ENCODE measurements at places on chromosomes 7 and 10.

DNA sequence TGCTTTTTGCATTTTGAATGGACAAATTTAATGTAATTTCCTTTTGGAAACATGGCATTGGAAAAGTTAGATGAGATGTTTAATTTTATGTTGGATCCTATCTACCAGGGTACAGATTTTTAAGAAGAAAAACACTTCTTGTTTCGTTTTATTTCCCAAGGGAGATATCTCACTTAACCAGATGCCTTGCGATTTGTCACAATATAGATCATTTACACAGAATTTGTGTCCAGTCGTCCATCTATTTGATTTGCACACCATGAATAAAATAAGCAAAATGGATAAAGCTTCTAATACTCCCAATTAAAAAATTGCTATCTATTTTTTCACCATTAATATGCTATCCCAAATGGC lies 25.7 kb downstream of the HDAC9 start:
- no peak for DNase-seq

- no peak for DNase-seq
Observed at GRCh38 chr7:43577485-43577951, 5.4 kb upstream of the STK17A start.

DNA sequence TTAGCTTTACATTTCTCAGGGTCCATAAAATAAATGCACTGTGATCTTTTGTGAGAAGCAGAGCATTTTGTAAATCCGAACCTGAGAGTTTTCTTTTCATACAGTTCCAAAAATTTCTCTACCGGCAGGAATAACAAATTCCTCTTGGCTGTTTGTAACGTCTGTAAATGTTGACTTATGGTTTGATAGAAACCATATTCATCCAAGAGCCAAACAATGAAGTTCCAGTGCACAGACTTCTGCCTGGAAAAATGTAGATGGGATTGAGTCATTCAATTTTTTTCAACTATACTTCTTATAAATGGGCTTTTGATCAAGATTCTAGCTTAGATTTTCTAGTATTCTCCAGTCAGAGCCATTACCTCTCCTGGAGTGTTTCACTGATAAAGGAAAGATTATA lies 530.6 kb downstream of the TFEC start:
- DNase-seq: no peak

GRCh38 chr7:143884969-143885559 lies 16.9 kb downstream of the TCAF1 start:
- no peak for DNase-seq

DNA sequence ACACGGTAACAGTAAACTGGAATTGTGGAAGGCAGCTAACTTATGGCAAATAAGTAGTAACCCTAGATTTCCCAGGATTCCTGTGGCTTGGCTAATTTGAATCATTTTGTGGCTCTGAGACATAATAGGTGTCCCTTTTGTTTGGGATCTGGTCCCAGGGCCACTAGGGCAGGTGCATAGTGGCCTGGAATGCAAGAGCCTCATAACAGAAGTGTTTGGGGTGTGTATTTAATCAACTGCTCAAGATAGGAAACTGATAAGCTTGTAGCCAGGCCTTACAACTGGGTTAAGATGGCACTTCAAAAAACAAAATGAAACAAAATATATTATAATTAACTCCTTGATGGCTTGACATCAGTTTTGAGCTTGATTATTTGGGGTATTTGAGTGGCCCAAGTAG lies 541.8 kb downstream of the ETV1 start:
- no peak for DNase-seq

GRCh38 chr10:22252224-22252800 lies 34.5 kb upstream of the EBLN1 start:
- DNase-seq: no peak

DNA sequence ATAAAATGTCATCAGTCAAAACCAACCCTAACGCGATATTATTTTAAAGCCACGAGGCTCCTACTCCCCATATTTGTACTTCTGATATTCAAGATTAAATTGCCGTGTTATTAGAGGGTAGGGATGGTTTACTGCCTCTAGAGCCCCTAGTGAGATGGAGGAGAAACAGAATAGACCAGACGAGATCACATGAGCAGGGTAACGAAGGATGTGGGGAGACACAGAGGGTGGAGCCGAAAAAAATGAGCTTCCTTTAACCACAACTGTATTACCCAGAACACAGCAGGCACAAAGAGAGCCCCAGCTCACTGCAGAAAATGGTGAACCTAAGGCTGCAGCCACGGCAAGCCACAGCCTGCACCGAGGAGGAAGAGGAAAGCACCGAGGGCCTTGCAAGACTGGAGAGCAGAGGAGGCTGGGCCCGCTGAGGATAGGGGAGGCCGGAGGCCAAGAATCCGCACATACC lies 14.3 kb downstream of the ZC3HAV1 start:
- DNase-seq: no peak

DNA sequence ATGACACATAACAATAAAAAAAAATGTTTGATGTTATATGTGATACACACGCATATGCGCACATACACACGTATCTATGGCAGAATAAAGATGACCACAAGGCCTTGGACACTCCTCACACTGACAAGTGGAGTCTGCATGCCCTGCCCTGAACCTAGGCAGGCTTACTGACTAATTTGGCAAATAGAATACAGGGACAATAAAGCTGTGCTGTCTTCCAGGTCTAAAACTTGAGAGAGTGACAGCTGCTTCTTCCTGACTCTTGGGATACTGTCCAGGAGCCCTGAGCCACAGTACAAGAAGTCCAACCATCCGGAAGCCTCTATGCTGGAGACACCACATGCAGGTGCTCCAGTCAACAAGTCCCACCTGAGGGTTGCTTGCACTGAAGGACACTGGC lies 20.3 kb downstream of the PARD3 start:
- no peak for DNase-seq

DNA sequence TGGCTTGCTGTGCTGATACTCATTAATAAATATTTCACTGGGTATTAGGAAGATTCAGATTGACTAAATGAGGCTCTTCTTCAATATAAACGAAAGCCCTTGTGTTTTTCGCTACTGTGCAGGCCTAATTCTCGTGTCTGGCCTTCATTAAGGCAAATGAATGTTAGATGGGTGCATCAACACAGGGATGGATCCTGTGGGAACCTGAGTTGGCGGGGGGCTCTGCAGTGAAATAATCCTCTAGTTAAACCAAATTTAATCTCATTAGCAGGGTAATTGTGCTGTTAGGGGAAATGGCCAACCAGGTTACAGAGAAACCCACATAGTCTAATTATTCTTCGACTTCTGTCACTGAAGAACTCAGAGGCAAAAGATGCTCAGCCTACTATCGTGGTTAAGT lies 325.8 kb upstream of the LRGUK start:
- no peak for DNase-seq

DNA sequence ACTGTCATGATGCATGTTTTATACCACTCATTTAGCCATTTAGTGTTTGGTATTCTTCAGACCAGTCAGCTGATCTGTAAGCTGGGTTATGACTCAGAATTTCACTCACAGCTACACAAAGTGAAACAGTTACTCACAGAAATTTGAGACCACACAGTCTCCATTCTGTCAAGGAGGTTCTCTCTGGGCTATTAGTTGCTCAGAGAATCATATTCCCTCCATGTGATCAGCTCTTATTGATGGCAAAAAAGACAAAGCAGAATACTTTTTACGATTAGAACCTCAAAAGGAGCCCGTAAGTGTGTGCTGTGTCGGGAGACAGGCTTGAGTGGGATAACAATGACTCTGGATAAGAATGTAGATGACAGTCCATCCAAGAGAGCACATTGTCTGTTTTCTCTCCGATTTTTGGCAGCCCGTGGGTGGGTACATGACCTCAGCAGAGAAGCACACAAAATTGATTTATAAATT lies 277.6 kb upstream of the SORCS1 start:
- DNase-seq: no peak

DNA sequence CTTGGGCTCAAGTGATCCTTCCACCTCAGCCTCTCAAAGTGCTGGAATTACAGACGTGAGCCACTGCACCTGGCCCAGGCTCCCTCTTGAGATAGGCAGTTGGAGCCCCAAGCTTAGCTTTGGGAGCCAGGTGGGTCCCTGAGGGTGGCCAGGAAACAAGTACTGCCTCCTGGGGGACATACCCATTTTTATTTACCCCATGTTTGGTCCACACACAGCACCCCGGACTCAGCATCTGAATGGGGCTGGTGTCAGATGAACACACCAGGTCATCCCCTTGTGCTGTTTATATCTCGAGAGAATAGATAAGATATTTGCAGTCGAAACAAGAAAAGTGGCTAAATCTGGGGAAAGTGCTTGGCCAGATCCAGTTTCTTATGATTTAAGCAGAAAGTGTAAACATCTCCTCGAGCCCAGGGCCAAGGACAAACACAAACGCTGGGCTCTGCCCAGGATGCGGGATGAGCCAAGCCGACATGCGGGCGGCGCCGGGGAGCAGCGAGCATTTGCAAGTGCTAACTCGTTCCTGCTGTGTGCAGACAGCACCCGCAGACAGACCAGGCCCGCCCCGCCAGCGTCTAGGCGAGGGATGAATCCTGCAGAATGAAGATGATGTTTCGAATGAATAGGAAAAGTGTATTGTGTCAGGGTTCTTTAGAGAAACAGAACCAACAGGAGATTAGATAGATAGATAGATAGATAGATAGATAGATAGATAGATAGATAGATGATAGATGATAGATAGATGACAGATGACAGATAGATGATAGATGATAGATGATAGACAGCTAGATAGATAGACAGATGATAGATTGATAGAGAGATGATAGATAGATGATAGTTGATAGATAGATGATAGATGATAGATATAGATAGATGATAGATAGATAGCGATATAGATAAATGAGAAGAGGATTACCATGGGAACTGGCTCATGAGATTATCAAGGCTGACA lies 44.4 kb upstream of the OCM2 start:
- no peak for DNase-seq

GRCh38 chr10:58397830-58398229 lies 12.6 kb downstream of the TFAM start:
- no peak for DNase-seq

DNA sequence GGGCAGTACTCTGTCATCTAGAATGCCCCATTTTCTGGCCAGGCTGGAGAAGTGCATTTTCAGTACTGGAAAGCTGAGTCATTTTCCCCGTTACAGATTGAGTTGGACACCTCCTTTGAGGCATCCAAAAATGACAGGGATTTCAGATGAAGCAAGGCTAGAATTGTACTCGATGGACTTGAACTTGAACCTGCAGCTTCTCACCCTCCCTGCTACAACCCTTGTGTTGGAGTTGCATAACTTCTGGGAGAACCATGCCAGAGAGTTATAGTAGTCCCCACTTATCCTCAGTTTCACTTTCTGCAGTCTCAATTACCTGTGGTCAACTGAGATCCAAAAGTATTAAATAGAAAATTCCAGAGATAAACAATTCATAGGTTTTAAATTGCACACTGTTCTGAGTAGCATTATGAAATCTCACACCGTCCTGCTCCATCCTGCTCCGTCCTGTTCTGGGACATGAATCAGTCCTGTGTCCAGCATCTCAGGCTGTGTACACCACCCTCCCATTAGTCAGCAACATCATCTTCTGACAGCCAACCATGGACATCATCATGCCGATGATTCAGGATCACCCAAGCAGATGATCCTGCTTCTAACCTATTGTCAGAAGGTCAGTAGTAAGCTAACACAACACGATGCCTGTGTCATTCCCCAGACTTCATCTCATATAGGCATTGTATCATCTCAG lies 363.7 kb downstream of the DPP6 start:
- DNase-seq: no peak

- no peak for DNase-seq
Observed at GRCh38 chr7:110909117-110909516, 181.8 kb upstream of the LRRN3 start.

DNA sequence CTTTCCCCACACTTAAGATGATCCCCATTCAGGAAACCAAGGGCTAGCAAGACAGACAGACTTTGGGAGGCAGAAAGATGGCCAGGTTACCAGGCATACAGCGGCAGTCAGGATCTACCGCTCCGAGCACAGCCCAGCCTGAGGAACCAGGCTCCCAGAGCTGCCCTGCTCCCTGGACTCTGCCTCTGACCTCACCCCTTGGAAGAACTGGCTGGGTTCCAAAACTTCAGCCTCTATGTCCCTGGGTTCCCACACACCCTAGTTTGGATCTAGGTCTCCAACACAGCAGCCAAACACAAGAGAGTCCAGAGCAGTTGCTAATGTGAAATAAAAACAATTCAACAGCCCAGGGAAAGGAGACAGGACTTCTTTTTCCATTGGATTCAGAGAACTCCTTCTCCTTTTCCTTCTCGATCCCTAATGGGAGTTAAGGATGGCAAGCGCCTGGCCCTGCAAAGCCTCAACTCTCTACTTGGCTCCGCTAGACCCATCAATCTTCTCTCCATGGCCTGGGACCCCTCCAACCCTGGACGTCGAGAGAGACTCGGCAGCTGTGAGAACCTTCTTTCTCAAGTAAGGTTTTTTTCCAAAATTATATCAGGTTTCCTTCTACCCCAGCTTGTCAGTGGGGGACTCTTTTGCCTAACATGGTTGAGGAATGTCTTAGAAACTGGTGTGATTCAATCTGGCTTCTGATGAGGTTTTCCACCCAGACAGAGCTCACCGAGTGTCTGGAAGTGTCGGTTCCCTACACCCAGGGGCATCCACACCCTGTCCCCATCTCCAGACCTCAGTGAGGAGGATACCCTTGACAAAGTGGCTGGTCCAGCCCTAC lies 219.6 kb downstream of the KCNMA1 start:
- DNase-seq: no peak

- DNase-seq: peak; percentile 11
Observed at GRCh38 chr7:133513608-133514007, 260.7 kb downstream of the EXOC4 start.

- no peak for DNase-seq
Observed at GRCh38 chr10:130637089-130637676, 501.0 kb downstream of the GLRX3 start.

DNA sequence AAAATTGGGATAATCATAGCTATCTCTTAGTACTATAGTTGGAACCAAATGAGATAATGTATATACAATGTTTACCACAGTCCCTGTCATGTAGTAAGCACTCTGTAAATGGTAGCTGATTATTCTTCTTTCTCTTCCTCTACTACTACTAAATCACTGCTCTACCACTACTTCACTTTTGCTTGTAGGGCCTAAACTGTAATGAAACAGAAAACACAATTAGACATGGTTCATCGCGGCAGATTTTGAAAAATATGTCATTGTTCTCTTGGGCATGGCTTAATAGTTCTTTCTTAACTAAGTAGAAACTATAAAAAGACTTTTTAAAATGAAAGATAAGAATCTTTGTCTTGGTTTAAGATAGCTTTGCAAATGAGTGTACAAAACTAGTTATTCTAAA lies 34.9 kb downstream of the R3HCC1L start:
- no peak for DNase-seq

DNA sequence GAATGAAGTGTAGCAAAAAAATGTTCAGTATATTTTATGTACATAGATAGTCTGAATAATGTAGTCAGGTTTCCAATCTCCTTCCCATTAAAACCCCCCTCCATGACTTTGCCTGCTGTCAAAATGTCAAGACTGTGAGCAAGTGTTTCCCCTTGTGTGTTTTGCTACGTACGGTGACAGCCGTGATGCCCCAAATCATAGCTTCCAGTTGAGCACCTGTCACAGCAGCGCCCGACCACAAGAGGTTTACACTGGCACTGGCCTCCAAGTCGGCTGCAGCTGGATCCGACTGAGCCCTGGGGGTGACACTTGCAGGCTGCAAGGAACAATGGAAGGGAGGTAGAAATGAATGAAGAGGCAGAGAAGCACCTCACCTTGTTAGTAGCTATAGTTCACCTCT lies 62.3 kb downstream of the LAMB4 start:
- DNase-seq: no peak
